HT1080 (cell line): ENCODE measurements at places on chromosomes 12 and 14.

DNA sequence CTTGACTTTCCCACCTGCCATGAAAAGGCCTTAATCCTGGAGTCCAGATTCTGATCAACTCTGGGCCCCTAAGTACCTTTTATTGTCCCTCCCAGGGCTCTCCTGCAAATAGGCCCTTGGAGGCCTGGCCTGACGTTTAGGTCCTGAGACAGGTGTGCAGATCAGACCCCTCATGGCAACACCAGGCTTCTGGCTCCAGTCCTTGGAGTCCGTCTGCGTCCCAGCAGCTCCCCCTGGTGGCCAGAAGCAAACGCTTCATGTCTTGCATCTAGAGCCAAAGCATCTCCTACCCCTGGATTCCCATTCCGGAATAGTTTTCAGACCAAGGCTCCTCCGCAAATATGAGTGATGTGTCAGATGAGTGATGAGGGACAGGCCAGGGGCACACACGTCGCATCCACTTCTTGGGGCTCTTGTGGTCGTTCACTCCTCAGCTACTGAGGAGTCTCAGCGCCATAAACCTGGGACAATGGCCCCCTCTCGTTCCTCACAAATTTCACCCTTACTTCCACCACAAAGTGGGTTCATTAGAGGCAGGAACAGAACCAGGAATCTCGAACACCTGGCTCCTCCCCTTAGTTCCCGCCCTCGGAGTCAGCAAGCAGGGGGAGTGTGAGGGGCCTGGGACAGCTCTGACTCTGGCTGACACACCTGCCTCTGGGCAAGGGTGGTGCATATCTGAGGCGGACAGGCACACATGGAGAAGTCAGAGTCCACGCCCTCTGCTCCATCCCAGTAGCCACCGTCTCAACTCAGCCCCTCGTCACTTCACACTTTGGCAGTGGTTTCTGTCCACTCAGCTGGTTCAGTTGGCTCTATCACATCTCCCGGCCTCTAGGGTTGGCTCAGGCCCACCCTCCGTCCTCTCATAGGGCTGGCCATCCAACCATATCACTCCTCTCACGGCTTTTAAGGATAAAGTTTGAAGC lies 77.9 kb upstream of the PWP1 start:
- DNase-seq, result peak; percentile 65

DNA sequence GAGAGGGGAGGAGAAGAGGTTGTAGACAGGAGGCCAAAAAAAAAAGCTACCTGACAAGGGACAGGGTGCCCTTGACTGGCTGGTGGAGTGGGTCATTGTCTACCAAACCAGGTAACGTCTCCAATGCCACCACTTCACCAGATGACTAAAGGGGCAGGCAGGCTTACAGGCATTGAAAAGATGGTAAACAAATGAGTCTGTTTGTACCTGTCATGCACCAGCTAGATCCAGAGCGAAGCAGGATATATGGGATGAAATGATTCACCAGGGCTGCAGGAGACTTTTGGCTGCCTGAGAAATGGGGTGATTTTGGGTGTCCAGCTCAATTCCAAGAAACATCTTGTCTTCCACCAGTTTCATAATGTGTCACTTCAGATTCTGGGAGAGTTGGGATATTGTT lies 4.0 kb downstream of the C12orf54 start:
- no peak for DNase-seq

DNA sequence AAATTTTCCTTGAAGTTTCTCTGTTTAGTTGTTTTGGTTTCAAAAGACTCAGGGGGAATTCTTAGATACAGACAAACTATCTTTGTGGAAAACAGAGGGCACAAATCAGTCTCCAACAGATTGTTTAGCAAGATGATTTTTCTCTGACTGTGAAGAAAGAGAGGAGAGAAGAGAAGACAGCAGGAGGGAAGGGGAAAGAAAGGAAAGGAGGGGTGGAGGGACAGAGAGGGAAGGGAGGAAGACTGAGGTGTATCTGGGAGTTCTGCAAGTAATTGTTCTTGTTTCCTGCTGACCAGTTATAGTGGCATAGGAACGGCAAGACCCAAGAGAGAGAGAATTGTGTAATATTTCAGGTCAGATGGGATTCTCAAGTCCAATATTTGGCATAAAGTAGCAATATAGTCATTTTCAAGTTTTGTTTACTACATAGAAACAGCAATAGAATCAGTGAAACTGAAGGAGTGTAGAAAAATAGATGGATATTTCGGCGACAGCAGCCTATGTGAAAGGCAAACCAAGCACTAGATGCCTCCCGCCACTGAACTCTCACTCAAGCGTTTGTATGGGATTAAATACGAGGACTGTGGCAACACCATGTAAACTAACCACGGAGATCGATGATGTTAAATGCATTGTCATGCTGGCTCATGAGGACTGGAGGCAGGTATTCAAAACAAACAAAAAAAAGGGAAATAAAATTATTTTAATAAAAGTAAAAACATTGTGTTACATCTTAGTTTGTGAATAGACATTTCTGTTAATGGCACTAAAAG lies 342.5 kb downstream of the SLC16A7 start:
- DNase-seq, result peak; percentile 2

GRCh38 chr12:114371733-114372132 lies 34.2 kb downstream of the TBX5 start:
- no peak for DNase-seq

- no peak for DNase-seq
Observed at GRCh38 chr14:102991376-102991775, 66.0 kb downstream of the CDC42BPB start.
